ENCODE measurements at places on chromosomes 6 and 20.

- peak; percentile 28 for DNase-seq
Observed at GRCh38 chr6:3455569-3456394, 1.1 kb downstream of the SLC22A23 start.

- DNase-seq = no peak
Observed at GRCh38 chr6:53492860-53493634, 51.9 kb downstream of the GCLC start.

- no peak for DNase-seq
Observed at GRCh38 chr20:39516964-39517363, 554.8 kb downstream of the DHX35 start.

- DNase-seq = no peak
Observed at GRCh38 chr6:107485157-107485556, 4.8 kb upstream of the SOBP start.

- DNase-seq = no peak
Observed at GRCh38 chr6:44771647-44772415, 384.3 kb downstream of the CDC5L start.

DNA sequence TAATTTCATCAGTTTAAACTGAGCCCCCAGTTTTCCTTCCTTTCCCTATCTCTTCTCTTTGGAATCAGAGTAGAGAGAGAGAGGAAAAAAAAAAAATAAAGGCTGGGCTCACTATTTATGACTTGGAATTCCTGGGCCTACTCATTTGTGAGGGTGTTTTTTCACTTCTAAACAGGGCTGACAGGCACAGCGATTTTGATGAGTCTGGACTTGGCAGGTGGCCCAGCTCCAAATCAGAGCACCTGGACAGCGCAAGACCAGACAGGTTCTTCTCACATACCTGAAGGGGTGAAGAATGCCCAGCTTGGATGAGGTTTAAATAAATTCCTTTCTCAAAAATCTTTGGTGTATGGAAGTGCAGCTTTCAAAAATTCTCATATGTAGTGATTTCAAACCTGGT is 122.2 kb downstream of the KIF13A start:
- no peak for DNase-seq

DNA sequence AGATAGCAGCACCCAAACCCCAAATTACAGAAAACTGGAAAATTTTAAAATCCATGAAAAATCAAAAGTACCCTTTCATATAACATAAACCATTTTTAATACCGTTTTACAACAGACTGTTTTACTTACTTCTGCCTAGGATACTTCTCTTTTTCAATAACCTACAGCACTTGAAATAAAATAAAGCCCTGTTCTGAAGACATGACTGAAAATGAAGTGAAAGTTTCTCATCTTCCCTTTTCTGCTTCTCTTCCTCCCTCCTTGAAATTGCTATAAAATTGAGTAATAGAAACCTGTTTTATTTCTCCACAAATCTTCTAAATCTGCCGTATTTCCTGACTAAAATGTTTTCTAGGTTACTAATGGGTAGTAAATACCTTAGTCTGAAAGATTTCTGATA is 20.3 kb downstream of the MMS22L start:
- no peak for DNase-seq

DNA sequence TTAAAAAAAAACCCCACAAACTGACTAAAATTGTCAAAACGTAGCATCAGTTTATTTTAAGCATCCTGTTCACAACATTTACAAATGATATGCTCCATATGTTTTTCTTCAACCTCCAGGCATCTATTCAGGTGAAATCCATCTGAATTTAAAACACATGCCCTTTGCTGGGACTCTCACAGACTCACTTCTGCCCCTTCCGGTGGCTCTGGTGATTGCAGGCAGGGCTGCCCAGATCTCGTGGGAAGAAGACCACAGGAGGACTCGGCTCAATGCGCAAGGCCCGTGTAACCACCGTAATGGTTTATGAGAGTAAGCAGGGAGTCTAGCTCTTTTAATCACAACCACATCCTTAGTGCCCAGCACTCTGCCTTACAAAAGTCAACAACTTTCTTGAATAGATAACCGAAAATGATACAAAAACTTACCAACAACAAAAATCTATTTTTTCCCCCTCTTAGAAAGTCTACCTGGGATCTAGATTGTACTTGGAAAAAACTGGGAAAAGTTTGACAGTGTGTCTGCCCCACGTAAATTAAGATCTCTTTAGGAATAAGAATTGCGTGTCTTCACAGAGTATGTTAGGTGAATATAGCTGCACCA is 139.1 kb downstream of the KIF16B start:
- DNase-seq = peak; percentile 79

DNA sequence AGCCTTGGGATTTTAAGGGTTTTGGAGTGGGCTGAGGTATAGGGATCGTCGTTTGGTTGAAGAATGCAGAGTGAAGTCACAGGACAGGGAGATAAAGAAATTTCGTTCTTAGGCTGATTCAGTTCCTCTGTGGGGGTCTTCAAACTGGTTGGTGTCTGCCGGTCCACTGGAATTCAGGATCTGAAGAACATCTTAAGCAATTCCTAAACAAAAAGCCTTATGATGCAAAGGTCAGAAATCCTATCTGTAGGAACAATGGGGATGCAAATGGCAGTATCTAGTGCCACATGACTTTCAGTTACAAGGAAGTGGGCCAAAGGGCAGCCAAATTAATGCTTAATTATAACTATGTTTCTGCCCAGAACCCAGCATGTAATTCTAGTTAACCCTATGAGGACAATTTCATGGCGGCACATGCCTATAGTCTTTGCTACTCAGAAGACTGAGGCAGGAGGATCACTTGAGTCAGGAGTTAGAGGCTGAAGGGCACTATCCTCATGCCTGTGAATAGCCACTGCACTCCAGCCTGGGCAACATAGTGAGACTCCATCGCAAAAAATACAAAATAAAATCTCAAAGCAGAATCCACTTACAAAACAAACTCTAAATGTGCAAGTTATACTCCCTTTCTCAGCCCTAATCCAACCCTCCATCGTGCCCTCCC is 4.6 kb upstream of the SLC2A10 start:
- no peak for DNase-seq

GRCh38 chr6:44245912-44246662 is 814 bp upstream of the HSP90AB1 start:
- peak; percentile 95 for DNase-seq

GRCh38 chr6:85236636-85237035 is 213.2 kb upstream of the NT5E start:
- no peak for DNase-seq

GRCh38 chr6:109336221-109336961 is 45.9 kb downstream of the CD164 start:
- DNase-seq = no peak

GRCh38 chr6:73391675-73392074 is 3.0 kb upstream of the DDX43 start:
- DNase-seq = no peak

DNA sequence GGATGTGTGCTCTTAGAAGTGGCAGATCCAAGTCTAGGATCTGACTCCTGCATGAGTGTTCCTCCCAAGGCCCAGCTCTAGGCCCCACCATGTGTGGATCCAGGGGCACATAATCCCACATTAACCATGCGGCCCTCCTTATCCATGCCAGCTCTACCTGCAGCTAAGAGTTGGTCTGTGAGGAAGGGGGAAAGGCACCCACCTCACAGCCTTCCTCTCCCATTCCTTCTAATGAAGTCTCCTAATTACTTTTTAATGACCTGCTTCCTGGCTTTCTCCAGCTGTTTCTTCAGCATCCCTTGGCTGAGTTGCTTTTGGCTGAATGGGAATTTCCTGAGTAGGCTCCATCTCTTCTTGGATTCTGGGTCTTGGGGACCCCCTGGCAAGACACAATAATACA is 52.2 kb downstream of the NPEPL1 start:
- no peak for DNase-seq

GRCh38 chr6:78476561-78476960 is 390.8 kb upstream of the IRAK1BP1 start:
- no peak for DNase-seq

DNA sequence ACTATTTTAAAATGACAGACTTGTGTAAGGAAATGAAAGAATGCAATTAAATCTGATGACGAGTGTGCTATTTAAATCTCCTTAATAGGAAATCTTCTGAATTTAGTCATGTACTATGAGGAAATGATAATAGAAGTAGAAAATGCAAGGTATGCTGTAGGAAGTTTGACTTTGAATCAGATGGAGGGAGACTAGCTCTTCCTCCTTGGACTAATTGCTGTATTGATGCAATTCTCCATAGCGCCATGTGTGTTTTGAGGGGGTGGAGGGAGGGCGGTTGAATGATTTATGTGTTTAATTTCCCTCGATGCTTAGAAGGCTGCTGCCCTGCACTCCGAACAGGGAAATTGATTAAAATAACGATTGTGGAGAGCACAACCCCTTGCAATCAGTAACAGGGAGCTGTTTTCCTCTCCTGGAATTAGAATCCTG is 214.4 kb upstream of the PRND start:
- DNase-seq = no peak

DNA sequence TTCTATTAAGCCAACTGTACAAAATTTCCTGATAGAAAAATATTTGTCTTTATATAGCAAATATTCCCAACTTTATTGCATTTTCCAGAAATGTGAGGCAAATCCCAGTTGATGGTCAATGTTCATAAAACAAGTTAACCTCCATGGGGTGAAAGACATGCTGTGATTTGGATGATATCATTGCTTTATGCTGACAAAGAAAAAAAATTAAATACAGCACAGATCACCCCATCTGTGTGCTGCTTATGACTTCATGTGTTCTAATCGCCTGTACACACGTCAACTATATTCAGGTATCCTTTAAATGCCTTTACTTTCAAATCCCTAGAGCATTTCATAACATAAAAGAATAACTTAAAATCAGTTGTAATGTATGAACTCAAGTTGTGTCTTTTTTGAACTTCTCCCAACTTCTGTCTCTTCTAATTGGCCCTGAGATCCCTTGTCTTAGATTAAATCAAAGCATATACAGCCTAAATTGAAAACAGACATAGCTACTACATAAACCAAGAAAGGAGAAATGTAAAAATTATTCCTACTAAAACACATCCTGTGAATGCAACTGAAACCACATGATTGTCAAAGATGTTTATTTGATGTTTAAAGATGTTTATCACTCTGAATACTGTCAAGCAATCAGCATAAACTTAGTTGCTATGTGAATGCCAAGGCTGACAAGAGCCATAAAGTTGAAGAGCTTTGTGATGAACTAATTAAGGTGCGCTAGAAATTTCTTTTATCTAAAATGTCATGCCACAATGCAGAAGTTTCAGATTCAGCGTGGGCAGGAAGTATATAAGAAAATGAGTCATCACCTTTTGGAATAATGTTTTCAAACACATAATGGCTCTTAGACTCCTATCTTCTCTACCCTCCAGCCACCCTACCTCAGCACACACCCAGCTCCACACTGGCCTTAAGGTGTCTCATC is 68.7 kb downstream of the FILIP1 start:
- no peak for DNase-seq

- no peak for DNase-seq
Observed at GRCh38 chr6:47133230-47134000, 91.3 kb upstream of the ADGRF1 start.

DNA sequence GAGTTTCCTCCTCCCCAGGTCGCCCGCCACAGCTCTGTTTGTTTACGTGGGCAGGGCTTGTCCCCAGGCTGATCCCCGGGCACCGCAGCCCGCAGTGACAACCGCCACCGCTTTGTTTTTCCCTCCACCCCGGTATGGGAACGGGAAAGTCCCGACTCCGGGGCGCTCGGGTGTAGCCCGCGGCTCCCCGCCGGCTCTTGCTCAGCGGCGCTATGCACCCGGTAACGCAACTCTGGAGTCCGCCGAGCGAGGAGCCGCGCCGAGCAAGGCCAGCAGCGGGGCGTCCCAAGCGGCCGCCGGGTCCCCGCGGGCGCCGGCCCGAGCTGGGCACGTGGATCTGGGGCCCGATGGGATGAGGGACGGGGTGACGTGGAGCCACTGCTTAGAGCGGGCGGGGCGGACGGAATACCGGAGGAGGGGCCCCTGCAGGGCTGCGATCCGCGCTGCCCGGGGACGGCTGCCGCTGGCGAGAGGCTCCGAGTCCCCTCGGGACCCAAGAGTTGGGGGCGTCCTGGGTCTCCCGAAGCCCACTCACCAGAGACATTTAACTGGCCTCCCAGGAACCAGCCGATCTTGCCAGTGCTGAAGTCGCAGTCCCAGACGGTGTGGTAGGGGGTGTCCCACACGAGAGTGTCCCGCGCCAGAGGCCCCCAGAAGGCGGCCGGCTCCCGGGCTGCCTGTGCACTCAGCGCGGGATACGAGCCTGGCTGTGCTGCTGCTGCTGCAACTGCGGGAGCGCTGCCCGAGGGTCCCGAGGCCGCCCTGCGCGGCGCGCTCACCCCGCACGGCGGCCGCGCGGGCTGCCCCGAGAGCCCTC is 497 bp downstream of the ACSS1 start:
- peak; percentile 53 for DNase-seq

DNA sequence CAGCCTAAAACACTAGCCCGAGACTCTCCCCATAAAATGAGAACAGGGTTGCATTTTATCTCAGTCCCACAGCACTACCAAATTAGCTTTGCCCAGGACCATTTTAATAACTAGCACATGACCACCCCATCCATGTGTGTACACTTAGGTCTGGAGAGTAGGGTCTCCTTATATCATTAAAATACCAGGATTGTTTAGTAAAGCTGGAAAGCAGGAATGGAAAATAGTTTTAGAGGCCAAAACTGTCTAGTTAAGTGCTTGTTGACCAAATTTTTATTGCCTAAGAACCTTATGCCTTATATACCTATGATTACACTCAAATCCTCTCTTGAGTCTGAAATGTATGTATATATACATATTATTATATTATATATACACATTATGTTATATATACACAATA is 608.4 kb downstream of the HDGFL1 start:
- no peak for DNase-seq
